GM10248 (cell line): ENCODE measurements at places on chromosomes 2 and 18.
A peak's percentile ranks its signal among the peaks of the same experiment; 100 is the strongest.

DNA sequence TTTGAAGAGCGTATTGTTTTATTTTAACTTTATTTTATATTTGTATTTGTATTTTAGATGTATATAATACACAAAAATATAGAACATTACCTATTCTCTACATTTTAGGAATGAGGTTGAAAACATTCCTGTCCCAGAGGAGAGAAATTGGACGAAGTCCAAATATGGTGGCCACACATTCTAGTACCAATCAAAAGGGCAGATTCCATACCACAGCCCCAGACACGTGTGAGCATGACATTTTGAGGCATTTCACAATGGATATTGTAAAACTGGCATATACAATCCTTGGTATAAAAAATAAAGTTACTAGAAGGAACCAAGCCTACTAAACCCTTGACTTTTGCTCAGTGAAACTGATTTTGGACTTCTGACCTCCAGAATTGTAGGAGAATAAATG is 50.6 kb downstream of the C2orf76 start:
- DNase-seq: no peak

DNA sequence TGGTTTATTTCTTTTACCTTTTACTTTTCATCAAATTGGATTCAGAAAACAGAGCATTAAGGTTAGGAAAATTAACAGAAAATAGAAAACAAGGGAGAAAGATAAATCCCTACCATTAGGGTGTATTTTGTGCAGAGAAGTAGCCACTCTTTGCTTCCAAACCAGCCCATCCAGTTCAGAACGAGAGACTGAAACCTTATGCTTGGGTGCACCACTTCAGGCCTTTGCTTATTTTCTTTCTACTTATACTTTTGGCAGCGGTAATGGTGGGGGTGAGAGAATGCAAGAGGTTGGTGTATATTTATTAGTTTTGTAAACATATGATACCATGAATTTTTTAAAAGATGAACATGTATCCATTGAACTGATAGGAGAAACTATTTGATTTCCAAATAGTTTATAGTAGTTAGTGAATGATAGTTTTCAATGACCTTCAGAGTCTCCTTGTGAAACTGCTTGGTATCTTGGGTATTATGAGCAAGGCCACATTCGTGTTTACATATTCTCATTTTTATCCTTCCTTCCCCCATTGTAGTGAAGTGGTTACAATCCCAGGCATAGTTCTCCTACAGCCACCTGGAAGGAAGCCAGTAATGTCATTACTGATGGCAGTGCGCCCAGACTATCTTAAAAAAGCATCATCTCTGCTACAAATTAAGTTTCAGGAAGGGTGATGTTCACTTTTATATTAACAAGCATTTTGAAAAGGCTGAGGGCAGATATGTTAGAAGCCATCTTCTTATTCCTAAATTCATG is 60.8 kb downstream of the MFSD6 start:
- no peak for DNase-seq

DNA sequence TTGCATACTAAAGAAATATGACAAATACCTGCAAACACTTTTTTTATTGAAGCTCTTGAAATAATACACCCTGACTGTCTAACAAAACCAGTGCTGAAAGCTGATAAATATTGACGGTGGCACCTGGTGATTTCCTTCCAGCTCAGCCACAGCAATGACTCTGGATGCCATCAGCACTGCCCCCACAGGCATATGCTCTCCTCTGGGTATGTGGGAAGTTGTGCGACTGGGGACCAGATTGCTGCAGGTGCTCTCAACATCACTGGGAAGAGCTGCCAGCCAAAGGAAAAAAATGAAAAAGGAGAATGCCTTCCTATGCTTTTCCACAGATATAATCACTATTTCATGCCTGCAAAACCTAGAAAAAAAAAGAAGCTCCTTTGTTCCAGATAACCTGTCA is 141.5 kb downstream of the PIGN start:
- no peak for DNase-seq

- no peak for DNase-seq
These were observed 115.0 kb downstream of the THADA start for GRCh38 chr2:43480874-43481273.

DNA sequence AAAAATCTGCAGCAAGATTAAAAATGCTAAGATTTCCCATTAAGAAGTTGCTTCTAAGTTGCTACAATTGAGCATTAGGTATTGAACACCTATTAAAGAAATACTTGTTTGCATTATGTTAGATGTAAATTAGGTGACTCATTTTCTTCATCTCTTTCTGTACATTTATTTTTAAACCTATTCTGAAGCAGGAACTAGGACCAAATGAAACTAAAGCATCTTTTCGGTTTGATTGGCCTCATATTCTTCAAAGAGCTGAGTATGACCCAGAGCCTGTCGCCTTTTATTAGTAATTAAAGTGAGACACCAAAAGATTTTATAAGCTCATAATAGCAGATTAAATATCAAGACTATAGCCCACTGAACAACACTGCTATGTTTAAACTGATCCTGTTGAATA is 83.4 kb upstream of the ZEB2 start:
- no peak for DNase-seq

- no peak for DNase-seq
These were observed 23.2 kb downstream of the ADAM17 start for GRCh38 chr2:9532421-9532820.

DNA sequence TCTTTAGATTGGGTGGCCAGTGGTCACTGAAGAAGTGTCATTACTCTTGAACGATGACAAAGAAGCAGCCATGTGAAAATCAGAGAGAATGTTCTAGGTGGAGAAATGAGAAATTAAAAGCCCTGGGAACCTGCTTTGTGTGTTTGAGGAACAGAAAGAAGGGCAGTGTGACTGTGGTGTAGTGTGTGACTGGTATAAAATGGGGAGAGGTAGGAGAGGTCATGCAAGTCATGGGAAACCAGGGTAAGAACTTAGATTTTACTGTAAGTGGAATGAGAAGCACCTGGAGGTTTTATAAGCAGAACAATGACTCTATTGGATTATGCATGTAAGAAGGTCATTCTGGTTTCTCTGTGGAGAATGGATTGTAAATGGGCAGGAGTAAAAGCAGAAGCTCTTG is 12.2 kb downstream of the ICOS start:
- peak; percentile 26 for DNase-seq

GRCh38 chr2:157173740-157174184 is 83.7 kb upstream of the GALNT5 start:
- no peak for DNase-seq

DNA sequence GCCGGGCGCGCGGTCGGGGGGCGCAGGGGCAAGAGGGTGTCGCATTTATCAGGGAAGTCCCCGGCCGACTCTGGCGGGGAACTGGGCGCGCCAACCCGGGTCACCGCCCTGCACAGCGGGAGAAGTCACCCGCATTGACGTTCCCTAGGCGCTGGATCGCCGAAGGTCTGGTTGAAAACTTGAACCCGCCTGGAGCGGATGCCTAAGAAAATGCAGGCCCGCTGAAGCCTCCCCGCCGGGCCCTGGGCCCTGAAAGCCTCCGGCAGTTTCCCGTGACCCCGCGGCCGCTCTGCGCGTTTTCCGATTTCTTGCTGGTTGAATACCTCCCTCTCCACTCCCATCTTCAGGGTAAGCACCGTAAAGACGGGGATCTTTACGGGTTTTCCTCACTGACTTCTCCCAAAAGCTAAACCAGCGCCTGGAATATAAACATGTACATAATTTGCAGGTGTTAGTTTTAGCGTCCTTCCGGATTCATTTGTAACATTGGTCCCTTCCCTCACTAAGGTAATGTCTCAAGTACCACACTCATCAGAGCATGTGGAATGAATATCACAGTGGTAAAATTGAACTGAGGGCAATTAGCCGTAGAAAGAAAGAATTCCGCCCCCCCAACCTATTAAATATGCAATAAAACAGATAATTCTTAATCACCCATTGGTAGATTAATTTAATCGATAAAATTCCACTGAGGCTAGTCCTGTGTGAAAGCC is 675 bp upstream of the SPIRE1 start:
- DNase-seq: peak; percentile 45

- no peak for DNase-seq
These were observed 652.4 kb downstream of the SLC4A3 start for GRCh38 chr2:220279840-220280239.
